Activated CD8-positive, alpha-beta T cell treated with anti-CD3 and anti-CD28 coated beads, Interleukin-2, amount 10 ng/mL, durations not matched to agents 7 days and 5 days (primary cell): ENCODE measurements at places on chromosomes 6 and 20. TPM values are rescaled to one million over a fixed set of nuclear protein-coding genes. Genes with fewer than 3 reads are reported as not detected.

GRCh38 chr6:85593438-85594196, at the start of gene SNX14:
Gene SNX14 (minus strand): TSS chr6:85593858. CDS start chr6:85593718, 140 bp downstream.
- H3K27ac ChIP-seq, result peak within 1 kb of the TSS; percentile 96
- H3K4me1 ChIP-seq, result peaks cover 29% of the 10 kb centered on the region
- H3K36me3 ChIP-seq, result peaks cover 43% of the 10 kb centered on the region
- H3K27me3 ChIP-seq, result no peaks in the 10 kb centered on the region
- H3K4me3 ChIP-seq, result peak within 1 kb of the TSS; percentile 93
- peak; percentile 87 for DNase-seq

- no peaks in the 10 kb centered on the region for H3K36me3 ChIP-seq
- no peak for DNase-seq
- H3K4me1 ChIP-seq, result no peaks in the 10 kb centered on the region
- H3K4me3 ChIP-seq, result no peak overlapping the region
These were observed 96.8 kb upstream of the TENT5A start for GRCh38 chr6:81849248-81849647.

DNA sequence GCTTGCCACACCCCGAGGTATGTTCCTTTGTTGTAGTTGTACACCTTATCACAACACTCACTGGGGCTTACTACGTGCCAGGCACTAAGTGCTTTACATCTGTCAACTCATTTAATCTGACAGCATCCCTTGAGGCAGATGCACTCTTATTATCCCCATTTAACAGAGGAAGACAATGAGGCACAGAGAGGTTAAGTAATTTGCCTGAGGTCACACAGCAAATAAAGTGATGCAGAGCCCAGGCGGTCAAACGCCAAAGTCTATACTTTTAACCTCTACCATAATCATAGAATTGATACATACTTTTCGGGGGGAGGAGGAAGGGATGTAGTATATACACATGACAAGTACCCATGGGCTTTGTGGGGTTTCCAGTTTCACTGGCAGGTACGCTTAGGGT, 37.7 kb downstream of the MDFI start:
- no peaks in the 10 kb centered on the region for H3K36me3 ChIP-seq
- no peak overlapping the region for H3K4me3 ChIP-seq
- DNase-seq, result no peak
- peaks cover 2% of the 10 kb centered on the region for H3K27me3 ChIP-seq
- no peaks in the 10 kb centered on the region for H3K4me1 ChIP-seq

DNA sequence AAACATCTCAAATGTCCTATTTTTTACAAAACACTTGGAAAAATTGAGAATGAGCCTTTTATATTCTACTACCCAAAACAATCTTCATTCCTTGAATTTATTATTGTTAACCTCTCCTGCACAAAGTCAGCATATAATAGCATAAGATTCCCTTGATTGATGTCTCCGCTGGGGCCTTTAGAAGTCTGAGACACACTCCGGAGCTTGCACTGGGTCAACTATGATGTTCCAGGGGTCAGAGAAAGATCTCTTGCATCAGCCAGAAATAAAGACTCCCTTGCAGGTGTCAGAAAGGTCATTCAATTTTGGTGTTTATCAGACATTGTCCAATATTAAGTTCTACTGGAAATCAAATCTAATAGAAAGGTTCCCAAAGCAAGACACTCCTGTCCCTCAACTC, 29.7 kb upstream of the NHSL1 start:
- no peaks in the 10 kb centered on the region for H3K4me1 ChIP-seq
- DNase-seq, result no peak
- no peak overlapping the region for H3K27ac ChIP-seq
- H3K27me3 ChIP-seq, result peaks cover 38% of the 10 kb centered on the region
- H3K36me3 ChIP-seq, result no peaks in the 10 kb centered on the region

GRCh38 chr20:47041396-47041899, 146.8 kb downstream of the EYA2 start:
- H3K27me3 ChIP-seq, result peaks cover 9% of the 10 kb centered on the region
- no peak overlapping the region for H3K27ac ChIP-seq
- no peaks in the 10 kb centered on the region for H3K4me1 ChIP-seq
- H3K4me3 ChIP-seq, result no peak overlapping the region
- no peak for DNase-seq

DNA sequence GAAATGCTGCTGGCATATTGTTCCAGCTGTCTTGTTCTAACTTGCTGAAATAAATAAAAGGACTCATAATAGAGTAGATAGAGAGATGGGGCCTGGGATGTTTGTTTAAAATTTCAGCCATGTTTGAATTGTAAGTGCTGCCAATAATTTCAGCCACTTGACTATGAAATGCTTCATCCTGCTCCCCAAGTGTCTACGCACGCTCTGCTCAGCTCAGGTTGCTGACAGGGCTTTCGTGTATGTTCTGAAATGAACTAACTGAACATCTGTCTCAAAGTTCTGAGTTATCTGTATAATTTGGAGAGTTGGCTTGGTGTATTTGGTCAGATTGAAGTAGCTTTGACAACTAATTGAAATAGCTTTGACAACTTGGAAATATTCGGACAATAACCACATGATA, 387.8 kb downstream of the BMP2 start:
- no peaks in the 10 kb centered on the region for H3K4me1 ChIP-seq
- no peak for DNase-seq
- H3K27ac ChIP-seq, result no peak overlapping the region
- H3K27me3 ChIP-seq, result no peaks in the 10 kb centered on the region
- H3K4me3 ChIP-seq, result no peak overlapping the region

DNA sequence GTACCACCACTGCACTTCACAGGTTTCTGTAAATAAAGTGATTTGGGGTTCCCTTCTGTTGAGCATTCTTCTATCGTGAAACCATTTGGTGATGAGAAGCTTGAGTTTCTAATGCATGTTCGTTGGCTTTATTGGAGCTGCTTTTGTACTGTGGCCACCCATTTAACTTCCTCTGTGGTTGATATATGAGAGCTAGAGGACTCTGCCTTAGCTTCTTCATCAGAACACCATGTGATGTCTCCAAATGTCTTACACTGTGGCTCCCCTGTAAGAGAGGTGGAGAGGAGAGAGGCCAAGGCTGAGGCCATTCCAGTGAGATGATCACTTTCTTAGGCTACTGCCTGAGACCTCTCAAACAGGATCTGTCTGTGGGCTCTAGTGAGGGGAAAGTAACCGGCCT, 114.5 kb downstream of the SLC16A10 start:
- H3K4me3 ChIP-seq, result no peak overlapping the region
- H3K36me3 ChIP-seq, result no peaks in the 10 kb centered on the region
- H3K27ac ChIP-seq, result peak overlapping the region; percentile 65
- peaks cover 23% of the 10 kb centered on the region for H3K4me1 ChIP-seq
- no peaks in the 10 kb centered on the region for H3K27me3 ChIP-seq

- H3K36me3 ChIP-seq, result peaks cover 20% of the 10 kb centered on the region
- no peak overlapping the region for H3K4me3 ChIP-seq
- H3K27me3 ChIP-seq, result no peaks in the 10 kb centered on the region
- no peak overlapping the region for H3K27ac ChIP-seq
These were observed 7.0 kb downstream of the TP53RK start for GRCh38 chr20:46682063-46682821.

DNA sequence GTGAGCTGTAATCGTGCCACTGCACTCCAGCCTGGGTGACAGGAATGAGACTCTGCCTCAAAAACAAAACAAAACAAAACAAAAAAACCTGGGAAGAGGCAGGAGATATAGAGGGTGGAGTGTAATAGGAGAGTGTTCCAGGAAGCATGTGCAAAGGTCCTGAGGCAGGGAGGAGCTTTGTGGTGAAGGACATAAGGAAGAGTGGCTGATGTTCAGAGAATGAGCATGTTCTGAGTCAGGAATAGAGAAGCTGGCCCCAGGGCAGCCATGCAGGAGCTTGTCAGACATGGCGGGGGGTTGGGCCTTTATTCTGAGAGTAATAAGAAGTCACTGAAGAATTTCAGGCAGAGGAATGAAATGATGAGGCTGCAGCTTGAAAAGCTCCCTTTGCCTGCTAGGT, 337.0 kb downstream of the CDH26 start:
- H3K4me1 ChIP-seq, result peaks cover 6% of the 10 kb centered on the region
- no peak overlapping the region for H3K27ac ChIP-seq
- no peak overlapping the region for H3K4me3 ChIP-seq
- DNase-seq, result no peak
- H3K27me3 ChIP-seq, result no peaks in the 10 kb centered on the region
- no peaks in the 10 kb centered on the region for H3K36me3 ChIP-seq

GRCh38 chr20:51127713-51128112, 104.8 kb upstream of the KCNG1 start:
- no peak overlapping the region for H3K4me3 ChIP-seq
- H3K27me3 ChIP-seq, result peaks cover 15% of the 10 kb centered on the region
- no peaks in the 10 kb centered on the region for H3K36me3 ChIP-seq
- peaks cover 10% of the 10 kb centered on the region for H3K4me1 ChIP-seq

DNA sequence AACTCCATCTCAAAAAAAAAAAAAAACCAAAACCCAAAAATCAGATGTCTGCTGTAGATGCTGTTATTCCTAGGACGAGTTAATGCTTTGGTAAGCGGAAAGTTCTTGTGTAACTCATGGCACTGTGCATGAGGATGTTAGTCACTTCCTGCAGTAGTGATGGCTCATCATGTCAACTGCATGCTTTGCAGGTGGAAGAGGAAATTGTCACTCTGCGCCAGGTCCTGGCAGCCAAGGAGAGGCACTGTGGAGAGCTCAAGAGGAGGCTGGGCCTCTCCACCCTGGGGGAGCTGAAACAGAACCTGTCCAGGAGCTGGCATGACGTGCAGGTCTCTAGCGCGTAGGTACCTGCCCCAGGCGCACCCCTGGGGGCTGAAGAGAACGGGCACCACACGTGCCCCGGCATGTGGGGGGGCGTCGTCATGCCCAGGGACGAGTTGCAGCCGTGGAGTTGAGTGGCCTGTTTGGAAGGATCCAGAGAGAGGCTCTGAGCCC, 8.5 kb downstream of the TPD52L2 start:
- H3K4me3 ChIP-seq, result no peak overlapping the region
- peak overlapping the region; percentile 64 for H3K27ac ChIP-seq
- peaks cover 46% of the 10 kb centered on the region for H3K36me3 ChIP-seq
- no peaks in the 10 kb centered on the region for H3K27me3 ChIP-seq
- DNase-seq, result peak; percentile 38
- H3K4me1 ChIP-seq, result peaks cover 9% of the 10 kb centered on the region

GRCh38 chr6:162184465-162184864, 543.1 kb downstream of the PRKN start:
- no peak overlapping the region for H3K4me3 ChIP-seq
- peaks cover 2% of the 10 kb centered on the region for H3K4me1 ChIP-seq
- no peaks in the 10 kb centered on the region for H3K36me3 ChIP-seq
- no peaks in the 10 kb centered on the region for H3K27me3 ChIP-seq

- no peak overlapping the region for H3K4me3 ChIP-seq
- no peak overlapping the region for H3K27ac ChIP-seq
- H3K4me1 ChIP-seq, result no peaks in the 10 kb centered on the region
- no peak for DNase-seq
These were observed 480.7 kb downstream of the RFPL4B start for GRCh38 chr6:112827793-112828192.

- no peak overlapping the region for H3K4me3 ChIP-seq
- H3K36me3 ChIP-seq, result no peaks in the 10 kb centered on the region
- H3K27me3 ChIP-seq, result no peaks in the 10 kb centered on the region
- H3K4me1 ChIP-seq, result peaks cover 11% of the 10 kb centered on the region
These were observed 60.0 kb downstream of the GINS1 start for GRCh38 chr20:25467441-25467840.

GRCh38 chr20:59451066-59451630, 150.7 kb downstream of the EDN3 start:
- H3K27me3 ChIP-seq, result peaks cover 19% of the 10 kb centered on the region
- no peaks in the 10 kb centered on the region for H3K36me3 ChIP-seq
- DNase-seq, result no peak
- no peaks in the 10 kb centered on the region for H3K4me1 ChIP-seq
- no peak overlapping the region for H3K4me3 ChIP-seq

DNA sequence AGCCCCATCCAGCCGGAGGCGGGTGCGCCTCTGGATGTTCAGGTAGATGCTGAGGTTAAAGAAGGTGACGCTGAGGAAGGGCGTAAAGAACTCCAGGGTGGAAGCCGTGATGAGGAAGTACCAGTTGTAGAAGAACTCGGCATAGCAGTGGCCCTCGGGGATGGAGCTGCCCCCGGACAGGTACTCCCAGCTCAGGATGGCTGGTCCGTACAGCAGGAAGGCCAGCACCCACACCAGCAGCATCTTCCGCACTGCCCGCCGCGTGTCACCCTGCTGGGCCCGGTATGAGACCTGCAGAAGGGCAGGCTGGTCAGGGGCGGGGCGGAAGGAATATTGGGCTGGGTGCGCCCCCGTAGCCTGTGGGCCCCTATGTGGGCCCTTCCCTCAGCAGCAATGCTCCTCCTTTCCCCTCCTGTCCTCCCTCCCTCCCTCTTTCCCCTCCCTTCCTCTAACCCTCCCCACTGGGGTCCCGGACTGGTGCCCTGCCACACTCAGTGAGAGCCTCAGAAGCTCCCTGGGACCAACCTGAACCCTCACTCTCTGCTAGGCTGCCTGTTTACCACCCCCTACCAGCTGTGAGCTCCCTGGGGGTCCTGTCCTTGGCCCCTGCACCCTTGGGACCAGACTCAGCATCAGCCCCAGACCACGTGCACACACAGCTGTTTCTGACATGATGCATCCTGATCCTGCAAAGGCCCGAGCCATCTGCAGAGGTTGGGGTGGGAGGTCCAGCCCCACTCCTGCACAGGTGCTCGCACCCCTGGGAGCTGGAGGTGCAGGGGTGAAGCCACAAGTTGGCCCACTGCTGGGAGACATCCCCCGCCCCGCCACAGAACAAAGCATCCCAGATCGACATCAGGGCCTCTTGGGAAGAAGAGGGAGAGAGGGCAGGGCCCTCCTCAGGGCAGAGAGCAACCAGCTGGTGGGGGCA, 3.2 kb downstream of the HRH3 start:
- DNase-seq, result no peak
- H3K27me3 ChIP-seq, result peaks cover 21% of the 10 kb centered on the region
- no peaks in the 10 kb centered on the region for H3K36me3 ChIP-seq
- no peak overlapping the region for H3K27ac ChIP-seq

GRCh38 chr6:170057034-170057734, 233.7 kb downstream of the DLL1 start:
- H3K36me3 ChIP-seq, result no peaks in the 10 kb centered on the region
- H3K4me1 ChIP-seq, result no peaks in the 10 kb centered on the region
- H3K27ac ChIP-seq, result no peak overlapping the region
- H3K4me3 ChIP-seq, result no peak overlapping the region

DNA sequence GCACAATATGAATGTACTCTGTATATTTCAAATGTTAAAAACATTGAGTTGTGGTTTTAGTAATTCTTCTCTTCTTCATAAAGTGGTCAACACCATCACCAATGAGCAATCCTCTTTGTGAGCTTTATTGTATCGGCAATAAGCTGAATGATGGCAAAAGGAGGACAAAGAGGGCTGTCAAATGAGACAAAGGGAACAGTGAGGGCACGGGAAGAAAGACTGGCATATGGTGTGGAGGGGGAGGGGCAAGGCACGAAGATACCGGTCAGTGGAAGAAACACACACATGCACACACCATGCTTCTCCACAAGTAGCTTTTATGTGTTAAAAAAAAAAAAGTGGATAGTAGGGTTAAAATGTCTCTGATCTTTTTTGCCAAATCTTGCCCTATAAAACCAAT, 506.8 kb upstream of the CITED2 start:
- no peak overlapping the region for H3K4me3 ChIP-seq
- no peaks in the 10 kb centered on the region for H3K27me3 ChIP-seq
- no peak overlapping the region for H3K27ac ChIP-seq

RIMS4 gene
- total RNA-seq, result not detected

DPPA5 gene
- total RNA-seq, result not detected

HFE gene
- total RNA-seq, result 4.3 TPM

SCRT2 gene
- not detected for total RNA-seq

C6orf15 gene
- not detected for total RNA-seq

TCF19 gene
- total RNA-seq, result 122 TPM

PNLDC1 gene
- total RNA-seq, result 0.57 TPM
